ENCODE measurements at places on chromosomes 3 and 15.

- DNase-seq: no peak
These were observed 51.7 kb downstream of the CRYGS start for GRCh38 chr3:186492385-186492984.

GRCh38 chr3:71726146-71726545, 944 bp upstream of the EIF4E3 start:
- DNase-seq: no peak

DNA sequence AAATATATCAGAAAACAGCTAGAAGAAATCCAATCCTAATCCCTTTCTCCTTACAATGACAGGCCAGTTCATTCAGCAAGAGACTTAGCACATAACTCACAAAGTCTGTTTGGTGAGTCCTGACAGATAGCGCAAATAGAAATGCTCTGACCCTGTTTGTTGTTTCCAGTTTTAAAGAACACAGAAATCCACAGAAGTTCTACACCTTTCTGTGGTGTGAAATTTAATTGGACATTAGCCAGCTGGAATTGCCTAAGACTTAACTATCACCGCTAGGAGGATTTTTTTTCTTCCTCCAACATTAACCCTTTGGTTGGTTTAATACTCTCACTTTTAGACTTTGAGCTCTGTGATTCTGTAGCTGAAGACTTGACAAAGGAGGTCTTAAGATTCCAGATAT, 30.8 kb downstream of the HDC start:
- no peak for DNase-seq

DNA sequence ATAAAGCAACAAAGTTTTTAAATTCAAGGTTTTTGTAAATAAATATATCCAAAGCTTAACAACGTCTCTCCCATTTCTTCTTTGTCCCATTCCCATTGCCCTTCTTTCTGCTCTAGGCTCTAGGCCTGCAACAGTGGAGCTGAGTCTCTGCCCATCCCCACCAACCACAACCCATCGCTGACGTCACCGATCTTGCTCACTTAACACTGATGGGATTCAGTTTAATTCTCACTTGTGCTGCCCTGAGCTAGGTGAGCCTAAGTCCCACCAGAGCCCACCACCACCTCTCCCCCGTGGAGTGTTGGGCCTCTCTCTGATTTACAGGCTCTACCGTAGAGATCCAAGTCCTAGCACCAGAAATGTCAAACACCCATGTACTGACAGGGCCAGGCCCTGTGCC, 61.3 kb upstream of the RAB6B start:
- DNase-seq: no peak

DNA sequence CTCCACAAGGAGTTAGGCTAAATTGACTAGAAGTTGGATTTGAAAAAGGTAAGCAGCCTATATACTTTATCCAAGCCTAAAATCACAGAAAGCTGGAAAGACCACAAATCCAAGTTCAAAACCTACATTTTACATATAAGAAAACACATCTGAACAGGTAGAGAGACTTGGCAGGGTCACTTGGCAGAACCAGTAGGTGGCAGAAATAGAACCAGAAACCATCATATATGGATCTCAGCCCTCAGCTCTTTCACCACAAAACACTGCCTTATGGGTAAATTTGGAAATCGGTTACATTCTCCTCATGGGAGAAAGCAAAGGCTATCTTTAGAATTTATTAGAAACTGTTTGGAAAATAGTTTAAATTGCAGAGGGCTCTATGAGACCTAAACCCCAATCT, 44.2 kb downstream of the MKRN2 start:
- no peak for DNase-seq
